Gastrocnemius medialis (tissue), 4 donors: ENCODE measurements at places on chromosomes 13 and 19. TPM values are rescaled to one million over a fixed set of nuclear protein-coding genes. Genes with fewer than 3 reads are reported as not detected.

Gene APLP1
- 0.27 TPM for total RNA-seq

Gene TEX29
- 1.1 TPM for total RNA-seq

Gene RUBCNL
- total RNA-seq, result 0.78 TPM

Gene RASL11A
- 2.8 TPM for total RNA-seq
